Hematopoietic multipotent progenitor cell treated with erythropoietin and hydrocortisone succinate and interleukin-3 and kit ligand, for 15 days (in vitro differentiated cells): ENCODE measurements at places on chromosomes 16 and 17.
A peak's percentile ranks its signal among the peaks of the same experiment; 100 is the strongest.

DNA sequence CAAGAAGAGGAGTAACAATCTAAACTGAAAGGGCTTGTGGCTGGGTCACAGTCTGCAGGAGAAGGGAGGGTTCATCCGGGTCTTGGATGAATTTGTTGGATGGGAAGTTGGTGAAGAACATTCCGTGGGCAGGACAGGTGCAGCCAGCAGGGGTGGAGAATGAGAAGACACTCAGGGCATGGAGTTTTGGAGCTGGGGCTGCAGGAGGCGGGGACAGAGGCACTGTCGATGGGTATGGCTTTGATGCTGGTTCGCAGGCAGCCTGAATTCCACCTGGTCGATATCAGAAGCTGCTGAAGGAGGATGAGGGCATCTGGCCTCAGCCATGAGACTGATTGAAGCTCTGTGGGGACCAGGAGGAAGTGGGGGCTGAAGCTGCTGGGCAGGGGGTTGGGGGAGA lies 36.1 kb upstream of the CBFA2T3 start:
- DNase-seq = no peak

- DNase-seq = no peak
Observed at GRCh38 chr17:76673729-76674128, 30.2 kb upstream of the ST6GALNAC1 start.

GRCh38 chr17:69643686-69644085 lies 229.2 kb downstream of the MAP2K6 start:
- no peak for DNase-seq

DNA sequence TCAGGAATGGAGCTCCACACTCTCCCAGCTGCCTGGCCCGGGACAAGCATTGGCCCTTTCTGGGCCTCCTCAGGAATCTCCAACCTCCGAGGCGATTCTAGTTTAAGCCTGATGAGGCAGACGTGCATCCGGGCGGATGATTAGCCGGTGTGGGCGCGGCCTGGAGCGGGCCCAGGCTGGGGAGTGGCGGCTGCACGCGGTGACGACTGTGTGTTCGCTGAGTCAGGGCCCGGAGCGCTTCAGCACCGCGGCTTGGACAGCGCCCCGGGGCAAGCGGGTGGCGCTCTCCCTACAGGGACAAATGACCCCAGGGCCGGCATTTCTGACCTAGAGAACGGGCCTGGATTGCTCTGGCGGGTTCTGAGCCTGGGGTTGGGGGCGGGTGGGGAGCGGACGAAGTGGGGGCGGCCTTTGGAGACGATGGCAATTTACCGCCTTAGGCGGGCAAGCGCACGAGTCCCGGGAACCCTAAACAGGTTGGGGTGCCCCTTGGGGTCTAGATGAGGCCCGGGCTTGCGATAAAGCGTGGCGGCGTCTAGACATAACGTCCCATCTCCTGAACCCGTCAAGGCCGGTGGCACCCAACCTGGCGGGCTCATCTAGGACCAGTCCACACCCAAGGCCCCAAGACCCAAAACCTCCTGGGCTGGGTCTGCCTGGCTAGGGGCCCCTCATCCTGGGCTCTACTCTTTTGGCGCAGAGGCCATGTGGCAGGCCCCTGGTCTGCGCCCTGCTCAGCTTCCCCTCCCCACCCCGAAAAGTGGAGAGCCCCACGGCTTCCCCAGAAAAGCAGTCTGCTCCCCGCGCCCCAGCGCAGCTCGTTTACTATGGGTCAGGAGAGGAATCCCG lies 22.3 kb upstream of the ZNHIT3 start:
- peak; percentile 68 for DNase-seq

DNA sequence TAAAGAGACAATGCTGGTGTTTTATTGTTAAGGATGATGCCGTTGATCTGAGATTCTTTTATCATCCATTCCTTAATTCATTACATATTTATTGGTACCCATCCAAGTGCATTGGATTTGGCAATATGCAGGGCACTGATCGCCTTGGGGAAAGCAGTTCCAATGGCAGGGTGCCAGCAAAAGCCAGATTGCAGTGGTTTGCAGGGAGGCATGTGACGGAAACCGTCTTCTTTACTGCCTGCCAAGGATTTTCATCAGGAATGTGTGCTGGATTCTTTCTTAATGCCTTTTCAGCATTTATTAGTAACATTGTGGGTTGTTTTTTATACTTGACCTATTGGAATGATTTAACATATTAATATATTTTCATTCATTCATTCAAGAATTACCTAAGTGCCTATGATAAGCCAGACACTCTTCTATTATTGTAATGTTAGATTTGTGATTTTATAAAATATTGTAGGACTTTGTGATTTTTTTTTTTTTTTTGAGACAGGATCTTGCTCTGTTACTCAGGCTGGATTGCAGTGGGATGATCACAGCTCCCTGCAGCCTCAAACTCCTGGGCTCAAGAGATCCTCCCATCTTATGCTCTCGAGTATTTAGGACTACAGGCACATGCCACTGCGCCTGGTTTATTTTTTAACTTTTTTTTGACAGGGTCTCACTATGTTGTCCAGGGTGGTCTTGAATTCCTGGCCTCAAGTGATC lies 93.4 kb upstream of the TNRC6A start:
- DNase-seq = no peak

DNA sequence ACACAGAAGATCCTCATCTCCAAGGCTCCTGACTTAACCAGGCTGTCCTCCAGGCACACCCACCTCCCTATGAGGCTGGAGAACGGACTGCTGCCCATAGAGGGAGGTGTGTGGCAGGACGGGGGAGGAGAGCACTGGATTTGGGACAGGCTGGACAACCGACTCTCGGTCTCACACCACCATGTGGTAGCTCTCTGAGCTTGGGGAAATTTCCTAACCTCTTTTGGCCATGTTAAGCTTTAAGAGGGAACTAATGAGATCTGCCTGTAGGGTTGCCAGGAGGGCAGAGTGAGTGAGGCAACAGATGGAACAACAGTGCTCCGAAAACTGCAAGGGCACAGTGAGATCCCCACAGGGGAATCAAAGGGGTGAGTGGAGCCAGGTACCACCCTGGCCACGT lies 32.7 kb downstream of the RHBDL3 start:
- no peak for DNase-seq

GRCh38 chr16:81481207-81481821 lies 36.7 kb downstream of the CMIP start:
- no peak for DNase-seq

DNA sequence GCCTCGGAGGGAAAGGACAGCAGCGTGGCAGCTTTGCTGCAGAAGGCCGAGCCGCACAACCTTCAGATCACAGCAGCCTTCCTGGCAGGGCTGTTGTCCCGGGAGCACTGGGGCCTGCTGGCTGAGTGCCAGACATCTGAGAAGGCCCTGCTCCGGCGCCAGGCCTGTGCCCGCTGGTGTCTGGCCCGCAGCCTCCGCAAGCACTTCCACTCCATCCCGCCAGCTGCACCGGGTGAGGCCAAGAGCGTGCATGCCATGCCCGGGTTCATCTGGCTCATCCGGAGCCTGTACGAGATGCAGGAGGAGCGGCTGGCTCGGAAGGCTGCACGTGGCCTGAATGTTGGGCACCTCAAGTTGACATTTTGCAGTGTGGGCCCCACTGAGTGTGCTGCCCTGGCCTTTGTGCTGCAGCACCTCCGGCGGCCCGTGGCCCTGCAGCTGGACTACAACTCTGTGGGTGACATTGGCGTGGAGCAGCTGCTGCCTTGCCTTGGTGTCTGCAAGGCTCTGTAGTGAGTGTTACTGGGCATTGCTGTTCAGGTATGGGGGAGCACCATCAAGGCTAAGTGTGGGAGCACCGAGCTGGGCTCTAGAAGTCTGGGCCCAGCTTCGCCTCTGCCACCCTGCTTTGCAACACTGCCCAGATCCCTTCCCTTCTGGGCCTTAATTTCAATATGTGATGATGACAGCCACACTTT lies 18.6 kb downstream of the NOD2 start:
- DNase-seq = no peak

GRCh38 chr17:65545705-65546523 lies 15.5 kb downstream of the AXIN2 start:
- no peak for DNase-seq

GRCh38 chr17:17377071-17377967 lies 74.1 kb downstream of the NT5M start:
- DNase-seq = no peak

GRCh38 chr17:43734376-43734775 lies 24.2 kb downstream of the SOST start:
- no peak for DNase-seq

DNA sequence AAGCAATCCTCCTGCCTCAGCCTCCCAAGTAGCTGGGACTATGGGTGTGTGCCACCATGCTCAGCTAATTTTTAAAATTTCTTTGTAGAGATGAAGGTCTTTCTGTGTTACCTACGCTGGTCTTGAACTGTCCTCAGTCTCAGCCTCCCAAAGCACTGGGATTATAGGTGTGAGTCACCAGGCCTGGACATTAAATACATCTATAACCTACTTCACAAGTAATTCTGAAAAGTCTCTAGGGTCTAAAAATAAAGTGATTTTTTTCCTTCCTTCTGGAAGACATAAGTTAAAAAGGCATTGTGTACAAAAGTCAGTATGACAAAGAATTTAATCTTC lies 118.3 kb downstream of the PARN start:
- no peak for DNase-seq

DNA sequence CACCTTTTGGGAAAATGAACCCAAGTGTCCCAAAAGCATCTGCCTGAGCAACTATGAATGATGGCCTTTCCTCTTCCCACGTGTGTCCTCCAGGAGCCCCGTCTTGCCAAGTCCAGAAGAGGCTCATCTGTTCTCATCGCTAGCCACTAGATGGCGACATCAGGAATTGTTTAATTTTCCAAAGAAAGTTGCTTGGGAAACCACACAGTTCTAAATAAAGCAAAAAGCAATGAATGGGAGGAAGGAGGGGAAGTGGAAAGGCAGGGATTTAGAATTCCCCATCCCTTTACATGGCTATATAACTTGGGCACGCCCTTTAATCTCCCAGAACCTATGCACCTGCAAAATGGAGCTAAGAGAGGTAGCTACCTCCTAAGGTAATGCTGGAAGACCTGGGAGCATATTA lies 9.0 kb upstream of the CDH5 start:
- peak; percentile 27 for DNase-seq

DNA sequence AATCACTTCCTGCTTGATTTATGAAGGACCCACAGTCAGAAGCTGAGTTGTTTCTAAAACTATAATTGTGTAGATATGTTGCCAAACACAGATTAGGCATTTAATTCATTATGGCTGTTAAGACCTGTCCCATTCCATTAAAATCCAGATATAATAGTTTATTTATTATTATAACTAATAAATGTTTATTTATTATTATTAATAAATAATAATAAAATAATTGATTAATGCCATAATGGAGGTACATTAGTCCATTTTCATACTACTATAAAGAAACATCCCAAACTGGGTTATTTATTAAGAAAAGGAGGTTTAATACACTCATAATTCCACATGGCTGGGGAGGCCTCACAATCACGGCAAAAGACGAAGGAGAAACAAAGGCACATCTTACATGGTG lies 1240.9 kb downstream of the CDH11 start:
- DNase-seq = no peak

- no peak for DNase-seq
Observed at GRCh38 chr17:64358261-64358788, 32.3 kb downstream of the PECAM1 start.

DNA sequence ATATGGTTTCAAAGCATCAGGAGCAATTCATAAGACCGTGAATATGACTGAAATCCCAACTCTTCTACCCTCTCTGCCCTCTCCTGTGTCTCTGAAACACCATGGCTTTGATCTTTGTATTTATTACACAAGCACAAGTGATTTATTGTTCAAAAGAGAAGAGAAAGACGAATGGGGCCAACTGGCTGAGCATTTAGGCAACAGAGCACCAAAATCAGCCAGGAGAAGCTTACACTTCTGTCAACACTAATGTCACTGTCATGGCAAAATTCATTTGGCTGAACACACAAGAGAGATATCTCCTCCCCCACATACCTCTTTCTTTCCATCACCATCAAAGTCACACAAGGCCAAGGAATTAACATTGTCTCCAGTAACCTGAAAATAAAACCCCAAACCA lies 9.3 kb downstream of the BBS2 start:
- no peak for DNase-seq

DNA sequence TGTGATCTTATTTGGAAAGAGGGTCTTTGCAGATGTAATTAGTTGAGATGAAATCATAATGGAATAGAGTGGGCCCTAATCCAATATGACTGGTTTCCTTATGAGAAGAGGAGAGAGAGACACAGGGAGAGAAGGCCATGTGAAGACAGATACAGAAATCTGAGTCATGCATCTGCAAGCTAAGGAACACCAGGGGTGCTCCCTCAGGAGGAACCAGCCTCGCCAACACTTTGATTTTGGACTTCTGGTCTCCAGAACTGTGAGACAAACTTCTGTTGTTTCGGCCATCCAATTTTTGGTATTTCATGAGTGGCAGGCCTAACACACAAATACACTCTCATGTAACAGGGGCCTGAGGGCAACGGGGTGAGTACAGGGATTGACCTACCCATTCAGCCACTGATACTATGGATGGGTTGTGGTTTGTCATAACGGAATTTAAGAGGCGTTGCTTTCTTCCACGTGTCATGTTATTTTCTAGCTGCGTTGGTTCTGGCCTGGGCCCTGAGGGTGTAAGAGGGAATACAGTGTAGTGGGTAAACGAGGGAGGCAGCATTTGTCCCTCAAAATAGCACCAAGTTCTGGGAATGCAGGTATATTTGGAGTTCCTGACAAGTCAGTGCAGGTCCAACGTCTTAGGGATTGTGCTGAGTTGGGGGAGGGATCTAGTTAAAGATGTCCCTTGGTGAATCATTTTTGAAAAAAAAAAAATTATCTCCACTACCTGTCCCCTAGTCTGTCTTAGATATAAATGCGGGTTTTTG lies 17.7 kb downstream of the PLCG2 start:
- DNase-seq = no peak

- DNase-seq = no peak
Observed at GRCh38 chr17:15255713-15256454, 9.2 kb downstream of the PMP22 start.

- no peak for DNase-seq
Observed at GRCh38 chr17:36092230-36092629, 2.3 kb upstream of the CCL3 start.

- DNase-seq = no peak
Observed at GRCh38 chr17:69728816-69729215, 314.3 kb downstream of the MAP2K6 start.

- DNase-seq = no peak
Observed at GRCh38 chr17:45409659-45410076, 23.0 kb downstream of the ARHGAP27 start.
